Smooth muscle cell of bladder (primary cell): ENCODE measurements at places on chromosomes 5 and 9. TPM values are rescaled to one million over a fixed set of nuclear protein-coding genes. Genes with fewer than 3 reads are reported as not detected.

The PTGES2 gene
- 69.4 and 77.2 TPM in 2 replicates for total RNA-seq

The PELO gene
- total RNA-seq: 40.8 and 45.7 TPM in 2 replicates

The PCDHB10 gene
- 0.28 and 0.71 TPM in 2 replicates for total RNA-seq

The LRRTM2 gene
- total RNA-seq: 0.18 and 0.57 TPM in 2 replicates

The PLPPR1 gene
- total RNA-seq: not detected in 2 replicates

The BASP1 gene
- total RNA-seq: 241 and 276 TPM in 2 replicates

The TRIP13 gene
- 3.4 and 4.6 TPM in 2 replicates for total RNA-seq

The TAF11L4 gene
- total RNA-seq: not detected in 2 replicates

The IL3 gene
- total RNA-seq: not detected in 2 replicates

The TMEM250 gene
- total RNA-seq: 24.7 and 48.6 TPM in 2 replicates

The C5orf46 gene
- total RNA-seq: 0.46 TPM in 1 of 2 replicates, not detected in the other

The C5orf34 gene
- total RNA-seq: 1.4 TPM in 2 replicates

The LCNL1 gene
- 0.57 and 3.4 TPM in 2 replicates for total RNA-seq

The GARIN3 gene
- not detected in 2 replicates for total RNA-seq
